Activated naive CD8-positive, alpha-beta T cell treated with anti-CD3 and anti-CD28 coated beads, Interleukin-2, amount 10 ng/mL, durations not matched to agents 7 days and 5 days (primary cell): ENCODE measurements at places on chromosomes 2 and 18. TPM values are rescaled to one million over a fixed set of nuclear protein-coding genes. Genes with fewer than 3 reads are reported as not detected.

DNA sequence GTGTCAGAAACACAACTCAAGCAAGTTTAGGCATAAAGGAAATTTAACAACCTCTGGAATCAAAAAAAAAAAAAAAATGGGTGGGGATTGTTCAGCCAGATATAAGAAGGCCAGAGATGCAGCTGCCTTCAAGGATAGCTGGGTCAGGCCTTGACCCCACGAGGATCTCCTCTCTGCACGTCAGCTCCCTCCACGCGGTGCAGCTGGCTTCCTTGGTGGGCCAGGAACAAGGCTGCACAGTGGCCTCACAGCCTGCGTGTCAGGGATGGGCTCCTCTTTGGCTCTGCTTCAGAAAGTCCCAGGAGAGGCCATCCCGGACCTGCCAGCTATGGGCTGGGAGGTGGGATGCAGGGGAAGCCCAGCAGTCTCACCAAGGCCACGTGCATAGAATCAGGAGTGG, 55.5 kb downstream of the TIMM21 start:
- no peak overlapping the region for H3K4me3 ChIP-seq
- H3K4me1 ChIP-seq = peaks cover 5% of the 10 kb centered on the region
- H3K27me3 ChIP-seq = no peaks in the 10 kb centered on the region
- no peaks in the 10 kb centered on the region for H3K36me3 ChIP-seq
- no peak overlapping the region for H3K27ac ChIP-seq

DNA sequence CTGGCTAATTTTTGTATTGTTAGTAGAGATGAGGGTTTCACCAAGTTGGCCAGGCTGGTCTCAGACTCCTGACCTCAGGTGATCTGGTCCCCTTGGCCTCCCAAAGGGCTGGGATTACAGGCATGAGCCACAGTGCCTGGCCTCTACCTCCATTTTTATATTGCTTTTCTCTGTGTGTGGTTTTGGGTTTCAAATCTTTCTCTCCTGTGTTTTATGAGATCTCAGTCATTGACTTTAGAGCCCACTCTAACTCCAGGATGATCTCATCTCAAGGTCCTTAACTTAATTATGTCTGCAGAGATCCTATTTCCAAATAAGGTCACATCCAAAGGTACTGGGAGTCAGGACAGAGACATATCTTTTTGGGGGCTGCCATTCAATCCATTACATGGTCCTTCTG, 24.7 kb downstream of the ARL4C start:
- peaks cover 8% of the 10 kb centered on the region for H3K4me1 ChIP-seq
- H3K27me3 ChIP-seq = no peaks in the 10 kb centered on the region
- no peak for DNase-seq
- H3K36me3 ChIP-seq = peaks cover 9% of the 10 kb centered on the region
- H3K4me3 ChIP-seq = no peak overlapping the region
- no peak overlapping the region for H3K27ac ChIP-seq

DNA sequence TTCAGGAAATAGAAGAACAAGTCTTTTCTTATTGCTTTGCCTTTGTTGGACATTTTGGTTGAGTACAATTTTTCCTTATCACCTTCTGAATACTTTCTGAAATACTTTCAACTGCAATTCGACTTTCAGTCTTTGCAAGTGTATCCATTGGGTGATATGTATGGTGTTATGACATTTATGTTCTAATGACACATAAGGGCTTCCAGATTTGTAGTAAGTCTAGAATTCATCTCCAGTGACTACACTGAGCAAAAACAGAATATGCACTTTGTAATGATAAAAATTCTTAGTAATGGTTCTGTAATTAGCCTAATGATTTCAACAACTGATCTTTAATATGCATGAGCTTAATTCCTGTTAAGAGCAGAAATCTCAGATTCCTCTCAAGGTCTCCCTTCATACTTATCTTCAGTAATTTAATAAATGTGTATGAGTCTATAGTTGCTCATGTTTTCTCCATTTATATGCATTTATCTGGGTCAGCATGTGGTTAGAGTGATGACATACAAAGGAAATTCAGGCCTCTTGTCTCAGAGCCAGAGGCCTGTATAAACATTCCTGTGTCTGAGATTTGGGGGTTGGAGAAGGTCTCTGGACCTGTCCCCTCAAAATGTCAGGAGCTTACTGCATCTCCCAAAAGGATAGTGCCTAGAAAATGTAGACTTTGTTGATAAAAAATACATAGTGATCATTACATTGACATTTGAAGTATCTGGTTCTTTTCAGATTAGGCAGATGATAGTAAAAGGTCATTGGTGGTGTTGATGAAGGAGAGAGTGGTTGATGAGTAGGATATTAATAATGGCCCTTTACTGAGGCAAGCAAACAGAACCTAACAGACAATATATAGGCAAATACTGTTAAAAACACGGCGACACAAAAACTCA, 114.9 kb downstream of the QPCT start:
- H3K27me3 ChIP-seq = peaks cover 3% of the 10 kb centered on the region
- H3K27ac ChIP-seq = no peak overlapping the region
- no peak overlapping the region for H3K4me3 ChIP-seq
- DNase-seq = no peak
- H3K36me3 ChIP-seq = peaks cover 12% of the 10 kb centered on the region

GRCh38 chr2:136205615-136206014, 87.7 kb upstream of the CXCR4 start:
- no peak for DNase-seq
- no peaks in the 10 kb centered on the region for H3K4me1 ChIP-seq
- H3K27ac ChIP-seq = no peak overlapping the region
- peaks cover 4% of the 10 kb centered on the region for H3K36me3 ChIP-seq
- no peaks in the 10 kb centered on the region for H3K27me3 ChIP-seq

GRCh38 chr2:235183786-235184185, 232.0 kb downstream of the SH3BP4 start:
- no peaks in the 10 kb centered on the region for H3K4me1 ChIP-seq
- H3K4me3 ChIP-seq = no peak overlapping the region
- no peak for DNase-seq
- H3K27ac ChIP-seq = no peak overlapping the region
- no peaks in the 10 kb centered on the region for H3K36me3 ChIP-seq

DNA sequence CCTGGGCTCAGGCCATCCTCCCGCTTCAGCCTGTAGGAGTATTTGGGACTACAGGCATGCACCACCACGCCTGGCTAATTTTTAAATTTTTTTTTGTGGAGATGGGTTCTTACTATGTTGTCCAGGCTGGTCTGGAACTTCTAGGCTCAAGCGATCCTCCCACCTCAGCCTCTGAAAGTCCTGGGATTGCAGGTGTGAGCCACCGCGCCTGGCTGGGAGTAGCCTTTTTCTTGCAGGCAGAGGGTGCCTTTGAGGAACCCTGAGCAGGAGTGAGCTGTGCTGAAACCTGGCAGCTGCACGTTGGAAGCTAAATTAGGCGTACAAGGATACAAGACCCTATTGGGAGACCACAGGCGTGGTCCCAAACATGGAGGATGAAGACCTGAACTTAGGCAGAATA, 8.0 kb downstream of the CTDSP1 start:
- H3K4me3 ChIP-seq = no peak overlapping the region
- peaks cover 37% of the 10 kb centered on the region for H3K4me1 ChIP-seq
- peaks cover 10% of the 10 kb centered on the region for H3K27me3 ChIP-seq
- no peak overlapping the region for H3K27ac ChIP-seq

DNA sequence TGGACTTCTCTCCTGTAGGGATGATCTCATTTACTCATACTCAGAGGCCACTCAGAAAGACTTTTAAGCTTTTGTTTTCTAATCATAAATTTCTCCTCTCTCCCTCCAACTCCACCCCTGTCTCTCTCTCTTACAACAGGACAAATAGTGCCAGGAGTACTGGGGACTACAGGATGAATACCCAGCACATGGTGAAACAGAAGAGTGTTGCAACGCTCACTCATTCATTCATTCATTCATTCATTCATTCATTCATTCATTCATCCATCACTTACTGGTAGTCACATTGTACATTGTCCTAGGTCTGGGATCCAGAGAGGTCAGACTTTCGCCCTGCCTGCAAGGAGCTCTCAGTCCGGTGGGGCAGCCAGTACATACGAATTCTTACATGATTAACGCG, 97.6 kb downstream of the KLHL29 start:
- no peak overlapping the region for H3K4me3 ChIP-seq
- H3K27me3 ChIP-seq = peaks cover 56% of the 10 kb centered on the region
- no peak overlapping the region for H3K27ac ChIP-seq
- no peaks in the 10 kb centered on the region for H3K36me3 ChIP-seq

GRCh38 chr18:48889115-48889941, 61.4 kb downstream of the SMAD7 start:
- no peak overlapping the region for H3K4me3 ChIP-seq
- H3K36me3 ChIP-seq = no peaks in the 10 kb centered on the region
- H3K27ac ChIP-seq = peak overlapping the region; percentile 64
- H3K4me1 ChIP-seq = peaks cover 2% of the 10 kb centered on the region
- DNase-seq = peak; percentile 19

DNA sequence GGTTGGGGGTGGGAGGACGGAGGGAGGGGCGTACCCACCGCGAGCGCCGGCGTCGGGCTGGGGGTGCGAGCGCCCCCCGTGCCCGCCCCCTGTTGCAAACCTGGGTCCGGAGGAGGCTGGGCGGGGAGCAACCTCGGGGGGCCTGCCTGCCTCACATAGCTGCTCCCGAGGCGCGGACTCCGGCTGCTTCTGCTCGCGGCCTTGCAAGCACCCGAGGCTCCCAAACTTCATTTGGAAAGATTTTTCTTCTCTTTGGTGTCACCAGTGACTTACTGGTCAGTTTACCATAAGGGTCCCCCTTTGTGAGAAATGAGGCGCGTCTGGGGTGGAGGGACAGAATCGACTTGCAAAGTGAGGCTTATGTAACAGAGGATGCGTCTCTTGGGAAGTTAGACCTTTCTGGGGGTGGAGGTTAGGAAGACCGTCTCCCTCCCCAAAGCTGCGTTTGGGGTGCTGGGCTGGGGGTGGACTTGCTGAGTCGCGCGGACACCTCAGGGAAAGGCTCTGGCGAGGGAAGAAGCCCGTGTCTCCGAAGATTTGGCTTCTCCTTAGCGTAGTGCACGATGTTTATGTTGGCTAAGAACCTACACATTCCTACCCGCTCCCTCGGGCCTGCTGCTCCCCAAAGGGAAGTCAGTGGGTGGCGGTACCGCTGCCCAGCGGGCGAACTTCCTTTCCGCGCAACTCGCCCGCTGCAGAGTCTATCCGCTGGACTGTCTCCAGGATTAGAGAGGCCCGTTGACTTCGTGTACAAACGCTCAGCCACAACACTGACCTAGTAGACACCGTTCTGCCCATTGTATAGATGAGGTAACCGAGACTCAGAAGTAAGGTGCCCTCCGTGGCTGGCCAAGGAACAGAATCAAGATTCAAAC, 559 bp downstream of the TMEM37 start:
- DNase-seq = no peak
- H3K4me1 ChIP-seq = peaks cover 3% of the 10 kb centered on the region
- peaks cover 58% of the 10 kb centered on the region for H3K27me3 ChIP-seq
- H3K36me3 ChIP-seq = no peaks in the 10 kb centered on the region

- H3K4me3 ChIP-seq = no peak overlapping the region
- no peak overlapping the region for H3K27ac ChIP-seq
- no peak for DNase-seq
These were observed 972.0 kb upstream of the LRRTM1 start for GRCh38 chr2:81276595-81276994.

GRCh38 chr2:191678437-191679100, 633 bp downstream of the NABP1 start:
- peak; percentile 70 for DNase-seq
- H3K27me3 ChIP-seq = no peaks in the 10 kb centered on the region
- peaks cover 34% of the 10 kb centered on the region for H3K36me3 ChIP-seq

DNA sequence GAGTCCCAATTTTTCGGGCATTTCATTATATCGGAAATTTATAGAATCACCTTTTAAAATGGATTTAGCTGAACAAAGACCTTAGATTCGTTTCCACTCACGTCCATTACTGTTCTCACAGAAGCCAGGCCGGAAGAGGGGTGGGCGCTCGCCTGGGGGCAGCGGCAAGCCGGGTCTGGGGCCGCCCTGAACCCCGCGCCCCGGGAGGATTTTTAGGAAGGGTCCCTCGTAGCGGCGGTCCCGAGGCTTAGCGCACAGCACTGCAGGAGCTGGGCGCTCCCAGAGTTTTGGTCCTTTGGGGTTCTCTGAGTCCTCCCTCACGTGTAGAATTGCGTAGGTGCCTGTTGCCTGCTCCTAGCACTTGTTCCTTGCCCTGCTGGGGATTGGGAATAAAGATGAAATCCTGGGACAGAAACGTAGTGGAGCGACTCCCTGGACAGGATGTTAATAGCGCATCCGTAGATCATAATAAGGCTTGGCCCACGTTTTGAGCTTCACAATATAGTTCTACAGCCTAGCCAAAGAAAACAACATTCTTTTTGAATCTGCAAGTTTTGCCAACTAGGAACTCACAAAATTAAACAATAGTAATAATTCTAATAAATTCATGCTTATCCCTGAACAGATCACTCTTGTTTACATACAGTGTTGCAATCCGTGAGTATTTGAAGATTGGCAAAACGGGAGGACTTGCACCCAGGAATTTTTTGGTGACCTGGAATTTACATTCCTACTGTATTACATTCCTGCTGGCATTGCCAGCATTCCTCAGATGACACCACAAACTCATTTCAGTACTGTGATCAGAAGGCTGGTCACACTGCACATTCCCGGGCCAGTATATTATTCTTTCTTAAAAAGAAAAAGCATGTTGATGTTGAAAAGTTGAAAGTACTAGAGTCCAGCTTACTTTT, 875 bp downstream of the C18orf63 start:
- H3K27ac ChIP-seq = no peak overlapping the region
- no peaks in the 10 kb centered on the region for H3K4me1 ChIP-seq
- peaks cover 19% of the 10 kb centered on the region for H3K27me3 ChIP-seq
- H3K36me3 ChIP-seq = no peaks in the 10 kb centered on the region
- no peak for DNase-seq
- H3K4me3 ChIP-seq = no peak overlapping the region

- H3K36me3 ChIP-seq = no peaks in the 10 kb centered on the region
- H3K27ac ChIP-seq = no peak overlapping the region
- DNase-seq = no peak
- no peaks in the 10 kb centered on the region for H3K4me1 ChIP-seq
- H3K4me3 ChIP-seq = no peak overlapping the region
These were observed 8.3 kb downstream of the CTAGE1 start for GRCh38 chr18:22409445-22409844.

DNA sequence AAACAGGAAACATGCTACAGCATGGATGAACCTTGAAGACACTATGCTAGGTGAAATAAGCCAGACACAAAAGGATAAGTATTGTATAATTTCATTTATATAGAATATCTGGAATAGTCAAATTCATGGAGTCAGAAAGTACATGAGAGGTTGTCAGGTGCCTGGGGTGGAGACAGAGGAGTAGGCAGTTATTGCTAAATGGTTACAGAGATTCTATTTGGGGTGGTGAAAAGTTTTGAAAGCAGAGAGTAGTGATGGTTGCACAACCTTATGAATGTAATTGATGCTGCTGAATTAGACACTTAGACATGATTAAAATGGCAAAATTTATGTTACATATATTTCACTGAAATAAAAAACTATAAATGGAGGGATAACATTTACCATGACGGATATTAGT, 197.4 kb downstream of the VAPA start:
- H3K4me1 ChIP-seq = no peaks in the 10 kb centered on the region
- H3K36me3 ChIP-seq = no peaks in the 10 kb centered on the region
- DNase-seq = no peak
- H3K27me3 ChIP-seq = no peaks in the 10 kb centered on the region

GRCh38 chr2:215215637-215216036, 77.2 kb upstream of the ABCA12 start:
- no peaks in the 10 kb centered on the region for H3K4me1 ChIP-seq
- H3K36me3 ChIP-seq = no peaks in the 10 kb centered on the region
- no peak overlapping the region for H3K27ac ChIP-seq
- no peak overlapping the region for H3K4me3 ChIP-seq
- peaks cover 2% of the 10 kb centered on the region for H3K27me3 ChIP-seq
- no peak for DNase-seq

Gene ABCA12
- not detected for total RNA-seq

Gene COA5
- 36.2 TPM for total RNA-seq

Gene AKAIN1
- total RNA-seq = not detected

Gene FEV
- not detected for total RNA-seq

Gene CREG2
- not detected for total RNA-seq
